ENCODE measurements at places on chromosomes 12 and 14.

GRCh38 chr14:98926801-98927200 lies 345.2 kb downstream of the BCL11B start:
- DNase-seq, result no peak

- DNase-seq, result no peak
Measured at GRCh38 chr12:78260976-78261375, 430.3 kb downstream of the NAV3 start.

DNA sequence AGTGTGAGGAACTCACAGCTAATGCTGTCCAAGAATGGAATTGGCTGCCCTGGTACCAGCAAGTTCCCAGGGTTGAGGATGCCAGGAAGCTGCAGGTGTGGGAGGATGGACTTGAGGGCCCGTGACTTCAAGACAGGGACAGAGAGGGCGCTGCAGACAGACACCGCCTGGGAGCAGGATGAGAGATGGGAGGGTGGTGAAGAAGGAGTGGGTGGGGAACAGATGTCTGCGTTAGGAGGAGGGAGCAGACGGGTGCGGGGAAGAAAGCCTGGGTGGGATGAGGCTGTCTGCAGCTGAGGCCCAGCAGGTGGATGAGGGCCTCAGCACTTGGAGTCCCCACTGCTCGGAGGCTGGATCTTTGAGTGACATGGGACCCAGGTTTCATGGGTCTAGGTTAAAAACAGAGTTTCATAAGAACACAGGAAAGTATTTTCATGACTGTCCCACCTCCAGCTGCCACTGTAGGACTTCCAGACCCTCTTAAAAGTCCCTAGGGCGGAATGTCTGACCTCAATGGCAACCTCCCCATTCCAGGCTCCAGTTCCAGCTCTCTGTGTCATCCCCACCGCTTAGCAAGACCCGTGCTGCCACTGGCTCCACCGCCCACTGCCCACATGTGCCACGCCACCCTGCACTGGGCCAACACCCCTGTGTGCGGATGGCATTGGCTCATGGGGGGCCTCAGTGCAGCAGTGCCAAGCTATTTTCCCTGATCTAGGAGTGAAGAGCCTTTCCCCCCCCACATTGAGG lies 70.3 kb upstream of the SCN8A start:
- no peak for DNase-seq

DNA sequence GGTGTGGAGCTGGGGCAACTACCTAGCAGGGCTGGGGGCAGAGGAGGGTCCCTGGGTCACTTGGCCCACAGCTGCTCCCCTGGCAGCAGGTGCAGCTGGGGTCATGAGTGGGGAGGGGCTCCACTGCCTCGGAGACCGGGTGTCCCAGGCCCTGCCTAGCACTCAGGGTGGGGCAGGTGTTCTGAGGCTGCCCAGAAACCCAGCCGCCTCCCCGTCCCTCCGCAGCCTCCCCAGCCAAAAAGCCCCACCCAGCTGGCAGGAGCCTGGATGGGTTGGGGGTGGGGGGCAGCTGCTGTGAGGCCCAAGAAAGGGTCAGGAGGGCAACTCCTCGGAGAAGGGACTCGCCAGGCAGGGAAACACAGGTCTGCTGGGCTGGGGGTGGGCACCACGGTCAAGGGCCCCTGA lies 11.2 kb downstream of the AHNAK2 start:
- no peak for DNase-seq

- no peak for DNase-seq
Measured at GRCh38 chr12:3168223-3169221, 91.3 kb downstream of the TSPAN9 start.

- DNase-seq, result no peak
Measured at GRCh38 chr12:57237596-57237931, 8.1 kb downstream of the SHMT2 start.

- DNase-seq, result no peak
Measured at GRCh38 chr12:32650508-32650907, 28.6 kb upstream of the DNM1L start.

GRCh38 chr12:93970900-93971688 lies 177.3 kb upstream of the PLXNC1 start:
- no peak for DNase-seq

GRCh38 chr12:25256826-25257225 lies 6.1 kb upstream of the KRAS start:
- DNase-seq, result no peak

DNA sequence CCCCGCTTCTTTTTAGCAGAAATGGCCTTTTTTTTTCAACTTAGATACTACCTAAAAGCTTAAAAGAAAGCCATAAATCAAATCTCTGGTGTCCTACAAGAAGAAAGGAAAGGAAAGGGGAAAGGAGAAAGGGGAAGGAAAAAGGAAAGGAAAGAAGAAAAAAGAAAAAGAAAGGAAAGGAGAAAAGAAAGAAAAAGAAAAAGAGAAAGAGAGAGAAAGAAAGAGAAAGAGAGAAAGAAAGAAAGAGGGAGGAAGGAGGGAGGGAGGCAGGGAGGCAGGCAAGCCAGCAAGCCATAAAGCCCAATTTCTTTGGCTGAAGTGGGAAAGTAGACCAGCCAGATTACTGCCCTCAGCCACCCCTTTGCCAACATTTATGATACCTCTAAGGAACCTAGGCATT lies 32.5 kb upstream of the SLC6A13 start:
- no peak for DNase-seq

DNA sequence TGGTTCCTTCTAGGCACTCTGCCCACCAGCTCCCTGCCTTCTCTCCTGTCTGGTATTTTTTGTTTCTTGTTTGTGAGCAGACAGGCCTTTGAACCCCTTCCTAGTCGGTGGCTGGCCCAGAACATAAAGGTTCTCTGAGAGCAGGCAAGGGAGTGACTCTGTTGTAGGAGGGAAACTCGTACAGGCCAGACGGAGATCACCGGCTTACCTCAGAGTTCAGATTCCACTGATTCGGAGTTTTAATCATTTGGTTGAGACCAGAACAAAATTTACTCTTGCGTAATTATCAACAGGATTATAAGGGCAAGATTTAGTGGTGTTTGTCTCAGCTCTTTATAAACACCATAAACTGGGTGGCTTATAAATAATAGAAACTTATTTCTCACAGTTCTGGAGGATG lies 128.3 kb downstream of the PLXNC1 start:
- no peak for DNase-seq

Data from SHP77 treated with DMSO at 0.1 percent for 48 hours (cell line).